CD4-positive, alpha-beta T cell treated with Interleukin-2 at 100 ng/mL for 4 hours (primary cell): ENCODE measurements at places on chromosomes 7 and 10.

DNA sequence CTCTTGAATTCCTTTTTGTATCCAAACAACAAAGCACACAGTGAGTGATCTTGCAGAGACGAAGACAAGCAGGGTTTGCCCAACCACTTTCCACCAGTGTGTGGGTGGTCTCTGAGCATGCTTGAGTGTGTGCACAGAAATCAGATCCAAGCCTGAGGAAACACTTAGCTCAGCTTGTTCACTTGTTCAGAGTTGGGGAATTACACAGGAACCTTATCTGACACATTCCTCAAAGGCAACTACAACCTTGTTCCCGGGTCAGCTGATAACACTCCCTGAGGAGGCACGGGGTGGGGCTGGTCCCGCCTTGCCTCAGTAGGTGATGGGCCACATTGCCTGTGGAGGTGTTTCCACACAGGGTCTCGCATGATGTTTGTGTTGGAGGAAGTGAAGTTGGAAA is 216.9 kb downstream of the DYNC1I1 start:
- no peak for DNase-seq

DNA sequence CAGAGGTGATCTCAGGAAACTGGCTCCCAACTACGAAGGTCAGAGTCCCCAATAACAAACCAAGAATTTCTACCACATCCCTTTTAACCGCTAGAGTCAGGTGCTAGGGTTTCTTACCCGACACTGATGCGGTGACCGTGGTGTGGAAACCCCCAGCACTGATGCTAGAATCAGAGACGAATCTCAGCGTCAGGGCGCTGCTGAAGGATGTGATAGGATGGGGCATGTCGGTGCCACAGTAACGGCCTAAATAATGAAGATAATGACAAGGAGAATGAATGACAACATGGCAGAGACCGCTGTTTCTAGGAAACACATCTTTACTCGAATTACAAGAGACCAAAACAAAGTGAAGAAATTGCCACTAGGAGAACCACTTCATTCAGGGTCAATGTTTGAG is 131.1 kb upstream of the RSU1 start:
- DNase-seq, result peak; percentile 71

GRCh38 chr7:103735377-103735776 is 254.1 kb downstream of the RELN start:
- no peak for DNase-seq

DNA sequence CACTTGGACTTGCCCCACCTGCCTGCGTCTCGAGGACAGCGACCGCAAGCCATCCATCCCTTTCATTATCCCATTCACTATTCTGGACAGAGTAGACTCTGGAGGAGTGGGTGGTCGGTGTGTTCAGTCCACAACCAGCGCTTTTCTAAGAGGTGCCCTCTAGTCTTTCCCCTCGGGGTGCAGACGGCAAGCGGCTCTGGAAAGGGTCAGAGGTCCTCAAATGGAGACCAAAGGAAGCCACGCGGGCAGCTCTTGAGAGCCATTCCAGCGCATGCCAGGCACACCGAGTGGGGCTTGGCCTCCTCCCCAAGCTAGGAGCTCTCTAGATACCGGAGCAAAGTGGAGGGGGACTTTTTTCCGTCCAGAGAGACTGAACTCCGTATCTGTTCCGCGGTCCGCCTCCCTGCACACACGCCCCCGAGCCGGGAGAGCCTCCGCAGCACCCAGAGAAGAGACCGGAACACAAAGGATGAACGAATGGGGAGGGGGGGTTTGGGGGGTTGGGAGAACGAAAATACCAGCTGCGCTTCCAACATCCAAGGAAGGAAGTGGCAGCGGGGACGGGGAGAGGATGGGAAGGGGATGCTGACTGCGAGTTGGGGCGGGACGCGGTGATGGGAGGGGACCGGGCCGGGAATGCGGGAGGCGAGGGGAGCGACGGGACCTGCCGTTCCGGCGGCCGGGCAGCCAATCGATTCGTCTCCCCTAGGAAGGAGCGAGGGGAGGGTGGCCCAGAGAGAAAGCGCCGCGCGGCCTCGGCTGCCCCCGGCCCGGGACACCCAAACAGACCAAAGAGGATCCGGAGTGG is 515 bp downstream of the GSDME start:
- DNase-seq, result no peak

DNA sequence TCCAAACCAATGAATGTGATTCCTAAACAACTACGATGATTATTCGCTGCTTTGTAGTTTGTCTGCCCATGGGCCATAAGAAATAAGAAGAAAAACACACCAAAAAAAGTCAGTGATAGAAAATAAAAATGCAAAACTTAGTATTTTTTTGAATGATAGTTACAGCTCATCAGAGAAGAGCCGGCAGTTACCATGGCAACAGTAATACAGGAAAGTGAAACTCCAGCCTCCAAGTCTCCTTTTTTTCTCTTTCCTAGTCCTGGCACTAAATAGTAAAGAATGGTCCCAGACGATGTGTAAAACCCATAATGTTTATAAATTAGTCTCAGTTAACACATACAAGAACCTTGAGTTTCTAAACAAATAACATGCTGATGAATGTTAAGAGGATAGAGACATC is 21.6 kb upstream of the LHFPL3 start:
- DNase-seq, result no peak

- DNase-seq, result no peak
These were observed 268.1 kb downstream of the HPSE2 start for GRCh38 chr10:98967601-98968000.

DNA sequence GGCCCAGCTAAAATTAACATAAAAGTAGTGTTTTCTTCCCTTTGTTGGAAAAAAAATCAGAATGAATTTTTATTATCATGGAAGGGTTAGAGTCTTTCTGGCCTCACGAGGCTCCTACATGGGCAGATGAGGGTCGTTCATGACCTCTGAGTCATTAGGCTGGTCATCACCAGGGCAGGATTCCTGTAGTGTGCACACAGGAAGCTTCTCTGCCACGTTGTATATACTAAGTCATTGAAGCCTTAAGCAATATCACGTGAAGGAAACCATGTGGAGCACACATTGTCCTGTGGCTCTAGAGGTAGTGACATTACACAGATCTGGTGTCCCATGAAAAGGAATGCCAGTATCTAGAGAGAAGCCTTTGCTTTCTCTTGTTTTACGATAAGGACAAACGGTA is 84.7 kb upstream of the C1QL3 start:
- DNase-seq, result no peak

GRCh38 chr10:10847387-10847786 is 170.3 kb upstream of the CELF2 start:
- DNase-seq, result no peak

- no peak for DNase-seq
These were observed 316.9 kb upstream of the SP8 start for GRCh38 chr7:21103426-21104123.

DNA sequence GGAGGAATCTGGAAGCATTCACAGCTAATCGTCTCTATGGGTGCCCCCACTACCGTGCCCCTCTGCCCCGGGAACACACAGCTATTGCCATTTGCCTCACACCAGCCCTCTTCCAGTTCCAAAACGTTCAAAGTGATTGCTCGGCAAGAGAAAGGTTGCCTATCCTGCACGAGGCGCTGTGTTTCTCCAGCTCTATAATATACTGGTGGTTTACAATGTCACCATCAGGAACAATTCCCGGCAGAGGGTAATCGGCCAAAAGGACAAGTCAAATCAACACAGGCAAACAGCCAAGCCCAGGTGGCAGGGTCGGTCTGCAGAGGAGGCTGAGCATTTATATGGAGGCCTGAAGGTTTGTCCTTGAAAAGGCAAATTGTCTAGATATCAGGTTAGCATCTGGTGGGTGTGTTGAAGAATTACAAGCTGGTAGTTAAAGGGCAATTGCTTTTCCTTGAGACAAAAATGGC is 29.2 kb upstream of the TNS3 start:
- DNase-seq, result no peak
